Esophagus squamous epithelium (tissue), 5 donors: ENCODE measurements at places on chromosomes 3 and 15.

GRCh38 chr3:76728426-76728825, 311.5 kb upstream of the ROBO2 start:
- no peak for DNase-seq

DNA sequence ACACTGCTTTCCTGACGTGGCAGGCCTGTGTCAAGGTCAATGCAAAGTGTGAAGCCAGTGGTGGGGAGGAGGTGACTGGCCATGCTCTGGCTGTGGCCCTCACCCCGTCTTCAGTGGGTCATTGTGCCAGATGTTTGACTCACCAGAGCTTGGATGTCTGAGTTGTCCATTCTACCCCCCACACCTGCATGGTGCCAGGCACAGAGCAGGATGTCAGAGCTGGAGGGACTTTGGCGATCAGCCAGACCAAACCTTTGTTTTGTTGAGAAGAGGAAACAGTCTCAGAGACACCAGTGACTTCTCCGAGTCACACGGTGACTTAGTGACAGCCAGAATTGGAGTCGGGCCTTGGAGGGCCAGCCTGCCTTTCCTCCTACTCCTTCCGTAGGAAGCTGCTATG, 49.5 kb downstream of the SMAD6 start:
- no peak for DNase-seq

- DNase-seq, result no peak
Observed at GRCh38 chr3:54793171-54793570, 134.7 kb downstream of the LRTM1 start.

DNA sequence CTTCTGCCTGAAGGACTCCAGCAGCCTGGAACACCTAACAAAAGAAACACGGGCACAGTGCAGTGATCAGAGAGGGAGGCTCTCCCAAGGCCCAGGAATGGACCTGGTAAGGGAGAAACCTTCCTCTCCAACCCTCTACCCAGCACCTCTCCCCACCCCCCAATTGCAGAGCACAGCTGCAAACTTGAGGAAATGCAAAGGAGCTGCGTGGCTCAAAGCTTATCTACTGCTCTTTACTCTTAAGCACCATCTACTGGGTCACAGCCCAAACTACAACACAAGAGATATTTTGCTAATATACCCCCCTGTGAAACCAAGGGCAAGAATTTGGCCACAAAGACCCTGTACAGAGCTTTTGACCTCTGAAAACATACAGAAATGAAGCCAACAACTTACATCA, 328.3 kb downstream of the OXSM start:
- DNase-seq, result no peak
